ENCODE measurements at places on chromosomes 4 and X.

DNA sequence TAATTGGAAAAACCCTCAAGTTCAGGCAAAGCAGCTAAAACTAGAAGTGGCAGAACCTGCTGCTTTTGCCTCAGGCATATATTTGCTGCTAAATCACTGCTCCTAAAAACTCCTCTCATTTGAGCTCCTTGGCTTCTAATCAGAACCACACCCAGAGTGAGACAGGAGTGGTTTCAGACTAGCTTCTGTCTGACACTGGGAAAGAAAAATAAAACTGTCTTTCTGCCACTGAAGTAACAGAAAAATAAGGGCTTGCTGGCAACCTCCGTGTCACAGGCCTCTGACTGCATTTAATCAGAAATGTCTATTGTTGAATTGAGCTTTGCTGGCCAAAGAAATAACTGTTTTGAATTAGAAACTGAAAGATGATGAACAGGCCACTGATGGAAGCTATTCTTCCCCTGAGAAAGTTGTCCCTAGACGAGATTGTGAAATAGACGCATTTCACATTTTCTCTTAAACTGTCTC is 52.1 kb upstream of the RAP2C start:
- no peak for DNase-seq

GRCh38 chr4:40927074-40927473 is 177.3 kb downstream of the NSUN7 start:
- DNase-seq: no peak

DNA sequence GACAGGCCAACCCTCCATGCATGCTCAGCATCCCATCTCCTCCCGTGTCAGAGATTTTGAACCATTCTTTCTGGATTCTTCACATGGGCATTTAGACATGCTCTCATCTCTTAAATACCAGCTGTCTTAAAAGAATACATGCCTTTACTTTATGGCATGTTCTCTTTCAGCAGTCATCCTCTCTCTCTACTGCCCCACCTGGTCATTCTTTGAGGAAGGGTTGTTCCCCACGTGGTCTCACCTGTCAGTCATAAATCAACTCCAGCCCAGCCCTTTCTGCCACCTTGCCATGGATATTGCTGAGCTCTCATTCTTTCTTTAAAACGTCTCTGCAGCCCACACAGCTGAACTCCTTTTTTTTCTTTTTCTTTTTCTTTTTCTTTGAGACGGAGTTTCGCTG is 111.3 kb downstream of the ARHGAP10 start:
- DNase-seq: no peak

- DNase-seq: no peak
These were observed 49.3 kb upstream of the RPL34 start for GRCh38 chr4:108570993-108571569.

DNA sequence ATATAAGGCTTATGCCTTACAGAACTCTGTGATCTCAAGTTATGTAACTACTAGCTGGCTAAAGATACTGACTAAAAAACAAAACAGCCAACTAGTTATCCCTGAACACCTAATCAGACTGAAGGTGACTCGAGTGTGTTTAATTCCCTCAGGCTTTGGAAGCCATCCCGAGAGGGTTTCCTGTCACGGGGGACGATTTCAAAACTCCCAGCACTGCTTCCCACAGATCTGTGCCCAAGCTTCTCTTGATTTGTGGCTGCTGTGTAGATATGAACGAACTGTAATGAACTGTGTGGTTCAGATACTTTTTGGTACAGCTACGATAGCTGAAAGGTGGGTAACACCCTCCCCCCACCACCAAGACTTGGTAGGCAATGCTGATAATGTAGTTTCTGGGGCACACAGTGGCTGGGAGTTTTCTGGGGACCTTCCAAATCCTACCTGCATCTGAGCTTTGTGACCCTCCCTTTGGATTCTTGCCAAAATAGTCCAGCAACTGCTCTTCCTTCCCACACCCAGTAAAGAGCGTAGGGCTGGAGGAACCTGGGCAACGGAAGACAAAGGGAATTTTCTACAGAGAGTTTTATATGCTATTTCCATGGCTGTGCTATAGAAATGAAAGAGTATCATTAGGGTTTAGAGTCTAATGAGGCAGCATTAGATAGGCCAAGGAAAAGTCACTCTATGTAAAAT is 148.8 kb downstream of the MGST2 start:
- no peak for DNase-seq

DNA sequence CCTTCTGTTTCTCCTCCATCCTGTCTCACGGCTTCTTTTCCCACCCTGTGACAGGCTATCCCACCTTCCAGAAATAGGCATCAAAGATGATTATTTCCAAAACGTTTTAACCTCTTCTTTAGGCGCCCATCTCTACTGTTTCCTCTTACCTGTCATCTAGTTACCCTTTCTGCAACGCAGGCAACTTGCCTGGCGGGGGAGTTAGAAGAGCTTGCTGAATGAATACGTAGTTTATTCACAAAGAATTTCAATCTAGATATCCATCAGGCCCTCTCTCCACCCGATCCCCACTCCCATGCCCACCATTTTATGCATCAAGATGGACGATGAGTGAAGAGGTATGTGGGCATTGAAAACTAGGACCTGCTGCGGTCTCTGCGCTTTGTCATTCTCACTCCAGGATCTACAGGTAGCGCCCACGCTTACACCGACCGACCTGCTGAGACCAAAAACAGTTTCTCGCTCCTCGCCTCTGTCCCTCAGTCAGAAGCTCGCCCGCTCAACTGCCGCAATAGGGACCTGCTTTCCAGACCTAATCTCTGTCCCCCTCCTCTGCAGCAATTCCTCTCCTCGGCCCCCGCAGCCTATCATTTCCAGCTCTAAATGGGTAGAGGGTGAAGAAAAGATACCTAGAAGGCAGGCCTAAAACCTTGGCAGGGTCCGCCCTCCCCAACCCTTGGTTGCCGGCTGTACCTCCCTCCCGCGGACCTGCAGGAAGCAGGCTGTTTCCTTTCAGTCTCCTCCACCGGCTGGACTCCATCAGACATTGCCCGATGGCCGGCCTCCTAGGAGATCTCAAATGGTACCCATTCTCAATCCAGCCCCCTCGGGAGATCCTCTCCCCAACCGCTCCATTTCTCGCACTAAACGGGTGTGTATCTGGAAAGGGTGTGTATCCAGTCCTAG is 624 bp downstream of the BEX5 start:
- no peak for DNase-seq

DNA sequence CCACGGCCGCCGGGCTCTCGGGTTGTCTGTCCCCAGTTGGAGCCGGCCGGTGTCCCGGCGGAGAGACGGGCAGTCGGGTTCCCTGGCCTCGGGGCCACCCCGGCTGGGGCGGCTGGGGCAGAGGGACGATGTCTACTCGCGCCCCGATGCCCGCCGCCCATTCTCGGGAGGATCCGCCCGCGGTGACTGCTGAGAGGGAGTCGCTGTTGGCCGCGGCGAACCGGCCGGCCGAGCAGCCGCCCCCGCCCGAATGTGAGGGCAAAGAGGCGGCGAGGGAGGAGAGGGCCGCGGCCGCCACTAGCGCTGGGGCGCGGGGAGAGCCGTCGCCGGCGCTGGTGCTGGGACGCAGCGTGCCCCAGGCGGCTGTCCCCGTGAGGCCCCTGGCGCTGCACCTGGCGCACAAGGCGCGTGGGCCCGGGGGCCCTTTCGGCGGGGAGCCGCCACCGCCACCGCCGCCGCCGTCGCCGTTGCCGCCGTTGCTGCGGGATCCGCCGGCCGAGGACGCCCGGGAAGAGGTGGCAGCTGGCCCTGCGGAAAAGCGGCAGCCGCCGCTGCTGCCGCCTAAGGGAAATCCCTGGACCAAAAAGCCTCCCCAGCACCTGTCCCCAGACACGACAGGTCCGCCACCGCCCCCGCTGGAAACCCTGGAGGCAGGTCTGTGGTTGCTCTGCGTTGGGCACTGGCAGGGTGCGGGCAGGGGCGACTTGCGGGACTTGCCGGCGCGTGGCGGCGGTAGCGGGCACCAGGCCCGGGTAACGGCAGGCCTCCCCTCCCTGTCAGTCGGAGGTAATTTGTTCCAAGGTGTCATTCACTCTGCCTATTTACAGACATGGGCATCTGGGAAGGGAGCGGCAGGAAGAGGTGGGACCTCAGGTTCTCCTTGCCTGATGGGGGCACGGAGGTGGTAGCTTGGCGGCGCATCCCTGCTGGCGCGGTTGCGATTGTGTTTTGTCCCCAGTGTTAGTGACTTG is 739 bp downstream of the LARP1B start:
- peak; percentile 9 for DNase-seq
